ENCODE measurements at places on chromosomes 1 and 21. TPM values are rescaled to one million over a fixed set of nuclear protein-coding genes. Genes with fewer than 3 reads are reported as not detected.

DNA sequence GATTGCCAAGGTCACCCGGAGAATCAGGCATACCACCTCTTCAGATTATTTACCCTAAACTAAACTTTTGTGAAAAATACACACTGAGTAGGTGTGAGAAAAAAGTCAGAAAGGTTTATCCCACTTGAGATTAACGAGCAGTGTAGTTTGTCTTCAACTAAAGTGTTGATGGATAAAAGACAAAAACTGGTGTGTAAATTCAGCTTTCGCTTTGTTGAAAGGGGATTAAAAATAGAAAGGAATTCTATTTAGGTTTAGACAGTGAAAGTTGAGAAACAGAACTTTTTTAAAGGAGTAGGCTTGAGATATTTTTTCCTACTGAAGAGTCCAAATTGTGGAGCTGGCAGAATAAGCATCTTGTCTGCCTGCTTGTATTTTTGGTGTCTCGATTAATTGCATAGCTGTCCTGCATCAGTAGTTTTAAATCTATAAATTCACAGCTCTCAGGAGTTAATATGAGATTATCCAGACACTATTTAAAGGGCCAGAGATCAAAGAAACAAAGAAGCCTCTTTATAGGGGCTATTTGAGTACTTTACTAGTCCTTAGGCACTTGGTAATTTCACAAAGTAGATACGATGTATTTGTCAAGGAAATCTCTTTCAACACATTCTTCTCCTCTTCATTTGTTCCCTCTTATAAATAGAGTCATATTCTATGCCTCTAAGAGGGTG is 46.7 kb upstream of the RABGAP1L start:
- DNase-seq: no peak

The TDRKH gene
- 13.3 TPM for total RNA-seq

- peak; percentile 44 for DNase-seq
Measured at GRCh38 chr1:209893751-209894150, 44.3 kb upstream of the SYT14 start.

DNA sequence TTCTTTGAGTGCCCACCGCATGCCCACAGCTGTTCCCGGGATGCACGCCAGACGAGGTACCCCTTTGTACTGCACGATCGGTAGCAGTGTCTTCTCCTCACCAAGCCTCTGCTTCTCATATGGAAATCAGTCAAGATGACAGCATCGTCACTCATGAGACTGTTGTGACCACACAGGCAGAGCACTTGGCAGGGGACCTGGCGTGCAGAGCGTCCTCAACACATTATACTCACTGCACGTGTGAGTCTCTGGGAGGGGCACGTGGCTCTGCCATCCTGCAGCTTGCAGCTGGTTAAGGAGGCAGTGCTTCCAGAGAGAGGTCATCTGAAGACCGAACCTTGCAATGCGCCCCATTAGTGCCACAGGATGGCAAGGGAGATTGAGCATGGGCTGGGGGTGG is 266.8 kb downstream of the NPHP4 start:
- DNase-seq: no peak

DNA sequence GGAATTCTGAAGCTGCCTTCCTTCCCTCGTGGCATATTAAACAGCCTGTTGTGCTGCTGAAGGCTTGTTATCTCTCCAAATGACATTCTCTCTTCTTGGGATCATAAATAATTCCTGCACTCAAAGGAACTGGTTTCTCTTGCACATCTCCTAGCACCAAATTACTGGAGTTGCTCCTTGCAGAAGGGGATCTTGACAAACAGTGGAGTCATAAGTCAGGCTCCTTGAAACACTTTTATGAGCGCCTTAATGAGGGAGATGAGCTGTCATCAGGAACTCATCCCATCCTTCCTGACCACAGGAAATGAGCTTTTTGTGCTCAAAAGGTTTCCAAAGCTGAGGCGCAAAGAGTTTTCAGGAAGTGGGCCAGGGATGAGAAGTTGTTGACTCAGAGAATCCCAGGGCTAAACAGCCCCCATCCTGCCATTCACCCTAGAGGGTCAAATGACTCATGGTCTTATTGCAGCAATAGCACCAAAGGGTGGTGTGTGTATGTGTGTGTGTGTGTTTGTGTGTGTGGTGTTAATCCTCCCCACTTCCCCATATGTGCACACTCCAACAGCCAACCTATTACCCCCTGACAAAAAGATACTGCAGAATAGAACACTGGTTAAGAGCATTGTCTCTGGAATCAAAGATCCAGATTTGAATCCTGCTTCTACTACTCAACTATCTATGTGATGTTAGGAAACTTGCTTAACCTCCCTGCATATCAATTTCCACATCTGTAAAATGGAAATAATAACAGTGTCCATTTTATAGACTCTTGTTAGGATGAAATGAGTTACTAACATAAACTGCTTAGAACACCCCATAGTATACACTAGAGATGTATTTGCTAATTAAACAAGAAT is 2.8 kb upstream of the PHC2 start:
- no peak for DNase-seq

GRCh38 chr1:7576946-7577657 is 194.0 kb upstream of the VAMP3 start:
- no peak for DNase-seq

DNA sequence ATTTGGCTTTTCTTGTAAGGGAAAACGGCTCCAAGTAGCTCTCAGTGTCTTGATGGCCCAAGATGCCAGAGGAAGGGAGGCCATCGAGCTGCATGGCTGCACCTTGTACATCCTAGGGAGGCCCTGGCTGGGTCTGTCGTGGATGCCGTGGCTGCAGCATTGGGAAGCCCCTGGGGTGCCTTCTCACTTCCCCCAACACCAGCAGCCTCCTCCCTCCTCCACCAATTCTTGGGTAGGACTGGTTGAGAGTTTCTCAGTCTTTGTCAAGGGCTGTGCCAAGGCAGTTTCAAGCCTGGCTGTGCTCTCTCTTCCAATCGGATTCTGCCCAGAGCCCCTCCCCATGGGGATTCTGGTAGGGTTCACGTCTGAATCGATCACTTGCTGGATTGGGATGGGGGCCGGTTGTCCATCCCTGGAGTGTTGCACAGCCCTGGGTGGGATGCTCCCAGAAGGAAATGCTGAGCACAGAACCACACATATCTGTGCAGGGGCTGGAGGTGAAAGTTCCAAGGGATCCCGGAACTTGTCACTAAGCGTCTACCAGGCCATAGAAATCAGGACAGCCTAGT is 14.0 kb upstream of the SPSB1 start:
- DNase-seq: no peak

- no peak for DNase-seq
Measured at GRCh38 chr1:42847111-42847595, 740 bp downstream of the ZNF691 start.

GRCh38 chr21:39633770-39634181 is 21.0 kb downstream of the B3GALT5 start:
- no peak for DNase-seq

GRCh38 chr1:20793236-20793635 is 6.1 kb upstream of the HP1BP3 start:
- no peak for DNase-seq

DNA sequence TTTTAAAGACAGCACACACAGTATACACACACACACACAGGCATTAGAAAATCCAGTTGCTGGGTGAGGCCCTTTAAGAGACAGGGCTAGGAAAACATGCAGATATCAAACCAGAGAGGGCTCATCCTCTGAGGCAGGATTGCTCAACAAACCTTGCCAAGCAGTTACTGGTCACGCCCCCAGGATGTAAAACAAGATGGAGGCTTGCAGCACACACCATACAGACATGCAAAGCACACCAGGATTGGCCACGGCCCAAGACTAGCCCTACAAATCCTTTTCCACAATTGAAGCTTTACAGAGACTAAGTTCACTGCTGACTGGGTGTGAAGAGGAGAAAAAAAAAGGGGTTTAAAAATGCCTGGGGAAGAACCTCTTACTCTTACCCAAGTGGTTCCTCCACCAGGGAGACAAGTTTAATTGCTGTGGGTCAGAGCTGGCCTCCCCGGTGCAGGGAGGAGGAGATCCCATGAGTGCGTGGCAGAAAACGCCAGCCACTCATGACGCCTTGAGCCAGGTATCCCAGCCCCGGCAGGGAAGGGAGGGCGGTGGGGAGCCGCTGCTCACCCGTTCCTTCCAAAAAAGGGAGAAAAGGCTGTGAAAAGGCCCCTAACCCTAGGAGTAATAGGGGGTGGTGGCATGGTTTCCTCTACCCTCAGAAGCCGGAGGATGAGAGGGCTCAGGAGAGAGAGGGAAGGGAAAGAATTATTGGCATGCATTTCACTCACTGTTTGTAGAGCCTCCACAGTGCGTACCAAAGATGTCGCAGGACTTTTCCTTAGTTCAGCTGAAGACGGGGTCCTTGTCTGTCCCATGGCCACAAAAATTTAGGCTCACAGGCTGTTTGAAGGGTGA is 594.6 kb upstream of the ZP4 start:
- no peak for DNase-seq

DNA sequence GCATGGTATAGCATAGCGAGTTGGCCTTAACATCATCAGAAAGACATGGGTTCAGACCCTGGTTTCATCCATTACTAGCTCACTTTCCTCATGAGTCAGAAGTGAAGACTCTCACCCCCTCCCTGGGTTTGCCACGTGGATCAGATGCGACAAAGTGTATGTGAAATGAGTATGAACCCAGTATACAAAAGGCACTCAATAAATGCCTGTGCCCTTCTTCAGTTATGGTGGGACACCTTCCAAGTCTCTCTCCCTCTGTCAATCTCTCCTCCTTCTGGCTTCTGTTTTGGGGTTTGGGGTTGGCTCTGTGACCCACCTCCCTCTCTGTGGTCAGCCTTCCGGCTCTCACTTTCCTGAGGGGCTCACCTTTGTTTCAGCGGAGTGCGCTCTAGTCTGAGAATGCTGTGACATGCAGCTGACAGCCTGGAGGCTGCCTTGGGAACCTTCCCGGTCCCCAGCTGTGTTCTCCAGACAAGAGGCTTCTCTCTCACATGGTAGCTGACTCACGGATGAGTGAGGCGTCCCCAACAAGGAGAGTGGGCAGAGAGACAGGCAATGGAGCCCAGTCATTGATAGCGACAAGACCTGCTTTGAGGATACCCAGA is 155.0 kb upstream of the EDN2 start:
- peak; percentile 71 for DNase-seq

- DNase-seq: no peak
Measured at GRCh38 chr1:117565076-117565556, 40.7 kb upstream of the TENT5C start.

DNA sequence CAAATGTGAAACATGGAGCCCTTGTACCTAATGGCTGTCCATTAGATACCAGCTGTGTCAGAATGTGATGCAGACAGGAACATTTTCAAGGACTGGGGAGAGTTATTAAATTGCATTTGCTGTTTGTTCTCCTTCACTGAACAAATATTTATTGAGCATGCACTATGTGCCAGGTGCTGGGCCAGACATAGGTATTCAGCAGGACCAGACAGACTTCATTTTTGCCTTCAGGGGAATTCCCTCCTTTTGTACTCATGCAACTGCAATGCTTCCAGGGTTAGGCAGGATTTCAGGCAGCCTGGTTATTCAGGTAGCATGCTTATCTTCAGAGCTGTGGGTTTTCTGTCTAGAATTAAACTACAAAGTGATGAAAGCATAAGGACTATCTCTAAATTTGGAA is 64.2 kb upstream of the SMYD2 start:
- no peak for DNase-seq

GRCh38 chr1:15219280-15220023 is 27.6 kb upstream of the FHAD1 start:
- no peak for DNase-seq

The NCAM2 gene
- total RNA-seq: not detected

GRCh38 chr1:156055281-156056048 is 883 bp downstream of the LAMTOR2 start:
- no peak for DNase-seq

The FAM72B gene
- total RNA-seq: 21.6 TPM

GRCh38 chr21:42120101-42120902 is 49.2 kb downstream of the UMODL1 start:
- no peak for DNase-seq

The KLHL20 gene
- total RNA-seq: 17.1 TPM

The SELL gene
- total RNA-seq: 92.7 TPM

DNA sequence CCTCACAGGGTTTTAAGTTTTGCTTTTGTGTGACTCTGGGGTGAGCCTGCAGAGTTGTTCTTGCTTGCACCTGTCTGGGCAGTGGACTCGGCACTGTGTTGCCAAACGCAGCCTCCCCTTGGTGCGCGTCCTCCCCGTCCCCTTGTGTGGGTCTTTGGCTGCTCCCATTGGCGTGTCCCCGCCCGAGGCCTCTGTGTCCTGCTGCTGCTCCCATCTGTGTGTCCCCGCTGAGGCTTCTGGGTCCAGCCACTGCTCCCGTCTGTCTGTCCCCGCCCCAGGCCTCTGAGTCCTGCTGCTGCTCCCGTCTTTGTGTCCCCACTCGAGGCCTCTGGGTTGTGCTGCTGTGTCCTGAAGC is 62.8 kb downstream of the PCNT start:
- DNase-seq: no peak

- no peak for DNase-seq
Measured at GRCh38 chr1:1038694-1039093, 18.8 kb downstream of the AGRN start.

The RAB42 gene
- not detected for total RNA-seq

- no peak for DNase-seq
Measured at GRCh38 chr1:199746666-199747384, 280.7 kb upstream of the NR5A2 start.

DNA sequence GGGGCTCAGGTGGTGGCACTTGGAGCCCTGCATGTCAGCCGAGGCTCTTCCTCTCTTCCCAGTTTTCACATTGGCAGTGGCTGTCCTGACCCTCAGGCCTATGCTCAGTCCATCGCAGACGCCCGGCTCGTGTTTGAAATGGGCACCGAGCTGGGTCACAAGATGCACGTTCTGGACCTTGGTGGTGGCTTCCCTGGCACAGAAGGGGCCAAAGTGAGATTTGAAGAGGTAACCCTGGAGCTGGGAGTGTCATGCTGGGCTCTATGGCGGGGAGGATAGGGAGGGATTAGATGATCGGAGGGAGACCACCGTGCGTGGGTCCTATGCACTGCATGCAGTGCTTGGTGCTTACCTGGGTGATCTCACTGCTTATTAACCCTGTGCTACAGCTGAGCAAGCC is 13.5 kb downstream of the AZIN2 start:
- no peak for DNase-seq

GRCh38 chr1:38527373-38527966 is 332.1 kb downstream of the RRAGC start:
- peak; percentile 94 for DNase-seq

- DNase-seq: peak; percentile 20
Measured at GRCh38 chr1:115810609-115811008, 30.3 kb downstream of the NHLH2 start.

- DNase-seq: no peak
Measured at GRCh38 chr1:221241592-221241991, 362.3 kb downstream of the HLX start.

The GBP3 gene
- 7.1 TPM for total RNA-seq

DNA sequence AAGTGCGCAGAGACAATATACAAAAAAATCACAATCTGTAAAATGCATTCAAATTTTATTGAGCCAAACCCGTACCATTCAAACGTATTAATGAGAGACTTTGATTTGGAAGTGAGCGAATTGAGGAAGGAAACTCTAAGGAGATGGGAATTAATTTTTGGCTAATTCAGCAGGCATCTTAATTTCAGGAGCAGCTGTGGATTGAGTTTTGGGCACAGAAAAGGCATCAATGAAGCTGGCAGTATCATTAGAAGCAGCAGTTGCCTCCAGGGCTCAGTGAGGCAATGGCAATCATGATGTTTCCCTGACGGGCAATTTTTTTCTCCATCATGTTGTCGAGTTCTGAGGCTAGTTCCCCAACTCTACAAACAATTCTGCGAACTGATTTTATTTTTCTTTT is 2041.6 kb downstream of the NCAM2 start:
- DNase-seq: no peak

- DNase-seq: peak; percentile 70
Measured at GRCh38 chr1:46411601-46412341, 17.7 kb downstream of the FAAH start.

The SERTAD4 gene
- not detected for total RNA-seq

GRCh38 chr1:110853135-110853534 is 19.8 kb upstream of the CD53 start:
- DNase-seq: no peak

All from activated CD4-positive, alpha-beta T cell treated with anti-CD3 and anti-CD28 coated beads, Interleukin-2, amount 10 ng/mL, durations not matched to agents 24 days and 14 days (primary cell).